Stimulated activated CD4-positive, alpha-beta T cell treated with anti-CD3 and anti-CD28 coated beads, Interleukin-15, amount 100 ng/mL, for 1 hour (primary cell): ENCODE measurements at places on chromosomes 7 and 10.
A peak's percentile ranks its signal among the peaks of the same experiment; 100 is the strongest.

GRCh38 chr10:111076191-111076681, 593 bp upstream of the ADRA2A start:
- DNase-seq: peak; percentile 48

- no peak for DNase-seq
These were observed 17.1 kb upstream of the TMEM120A start for GRCh38 chr7:76011442-76011861.

DNA sequence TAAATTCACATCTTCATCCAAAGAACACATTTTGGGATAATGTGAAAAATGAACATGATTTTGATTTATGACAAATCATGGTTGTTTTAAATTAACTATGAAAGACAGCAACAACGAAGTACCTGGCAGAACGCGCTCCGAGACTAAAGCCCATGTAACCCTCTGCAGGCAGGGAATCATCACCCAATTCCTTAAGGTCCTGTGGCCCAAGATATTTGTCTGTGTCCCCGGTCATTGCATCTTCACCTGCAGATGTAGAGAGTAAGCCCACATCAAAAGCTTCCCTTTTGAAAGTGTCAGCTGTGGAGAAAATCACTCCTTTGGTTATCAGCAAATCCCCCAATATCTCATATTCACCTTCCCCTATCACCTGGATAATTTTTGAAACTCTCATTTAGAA, 232.5 kb upstream of the CCDC6 start:
- DNase-seq: no peak

GRCh38 chr7:22390516-22390915, 33.6 kb upstream of the RAPGEF5 start:
- DNase-seq: no peak

- no peak for DNase-seq
These were observed 14.0 kb upstream of the RALA start for GRCh38 chr7:39609113-39609934.
